ENCODE measurements at places on chromosomes 6 and 20. TPM values are rescaled to one million over a fixed set of nuclear protein-coding genes. Genes with fewer than 3 reads are reported as not detected.

DNA sequence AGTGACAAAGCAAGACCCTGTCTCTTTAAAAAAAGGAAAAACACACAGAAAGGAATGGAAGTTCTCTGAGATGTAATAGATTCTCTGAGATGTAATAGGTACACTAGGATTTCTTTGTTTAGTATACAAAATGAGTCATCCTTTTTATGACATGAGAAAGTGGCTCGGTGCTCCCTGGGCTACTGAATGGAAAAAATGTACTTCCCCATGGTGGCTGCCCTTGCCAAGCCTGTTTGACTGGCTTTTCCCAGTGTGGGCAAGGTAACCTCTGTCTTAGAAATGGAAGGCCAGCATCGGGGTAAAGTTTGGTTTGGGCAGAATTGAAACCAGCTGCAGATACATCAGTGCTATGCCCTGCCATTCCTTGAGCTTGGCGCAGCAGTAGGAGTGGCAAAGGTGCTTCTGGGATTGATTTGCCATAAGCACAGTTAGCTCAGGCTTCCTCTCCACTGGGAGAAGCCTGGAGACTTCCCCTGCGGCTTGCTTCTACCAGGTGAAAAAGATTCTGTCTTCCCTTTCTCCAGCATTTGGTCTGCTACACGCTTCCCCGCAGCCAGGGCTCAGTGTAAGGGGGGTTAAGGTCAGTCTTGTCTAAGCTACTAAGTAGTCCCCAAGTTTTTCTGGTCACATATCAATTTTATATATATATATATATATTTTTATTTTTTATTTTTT, 24.5 kb downstream of the ARFGEF2 start:
- no peak for DNase-seq

GRCh38 chr6:116667623-116668022, 943 bp downstream of the ZUP1 start:
- no peak for DNase-seq

- DNase-seq: no peak
Observed at GRCh38 chr6:122385857-122386612, 13.4 kb upstream of the HSF2 start.

GRCh38 chr6:82914511-82914910, 151.1 kb downstream of the UBE3D start:
- DNase-seq: no peak

SMPDL3A gene
- total RNA-seq: 4.9 TPM

Measured in right atrium auricular region (tissue), 2 donors.